ENCODE measurements at places on chromosomes 2 and 18.

DNA sequence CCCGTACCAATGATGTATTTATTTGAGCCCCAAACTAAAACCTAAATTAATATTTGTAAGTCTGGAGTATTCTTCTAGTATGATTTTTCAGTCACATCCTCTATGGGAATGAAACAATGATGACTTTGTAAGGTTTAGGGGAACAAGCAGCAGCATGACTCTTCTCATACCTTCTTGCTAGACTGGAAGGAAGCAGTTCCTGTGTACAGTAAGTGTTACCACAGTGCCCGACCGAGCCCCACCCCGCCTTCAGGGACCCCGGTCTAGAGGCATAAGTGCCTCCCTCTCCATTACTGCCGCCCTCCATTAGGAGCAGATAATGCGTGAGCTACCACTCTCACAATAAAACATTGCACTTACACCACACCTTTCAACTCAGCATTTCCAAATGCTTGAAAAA is 599.3 kb downstream of the ARHGAP15 start:
- DNase-seq: no peak

DNA sequence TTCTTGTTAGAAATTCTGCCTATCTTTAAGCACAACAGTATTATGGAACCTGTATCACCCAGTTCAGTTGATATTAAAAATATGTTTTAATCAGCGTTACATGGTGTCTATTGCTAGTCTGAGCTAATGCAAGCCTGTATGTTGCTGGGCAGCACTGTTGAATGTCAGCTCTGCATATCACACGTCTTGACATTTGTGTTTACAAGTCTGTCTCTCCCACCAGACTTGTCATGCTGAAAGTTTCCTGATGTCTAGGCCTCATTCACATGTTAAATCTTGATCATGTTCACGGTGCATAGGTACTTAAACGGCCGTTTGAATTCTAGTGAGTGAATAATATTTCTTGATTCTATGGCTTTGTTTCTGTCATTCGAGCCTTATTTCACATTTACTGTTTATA is 385.0 kb downstream of the SOCS6 start:
- no peak for DNase-seq

- no peak for DNase-seq
Measured at GRCh38 chr2:150860301-150860700, 372.8 kb upstream of the RND3 start.

DNA sequence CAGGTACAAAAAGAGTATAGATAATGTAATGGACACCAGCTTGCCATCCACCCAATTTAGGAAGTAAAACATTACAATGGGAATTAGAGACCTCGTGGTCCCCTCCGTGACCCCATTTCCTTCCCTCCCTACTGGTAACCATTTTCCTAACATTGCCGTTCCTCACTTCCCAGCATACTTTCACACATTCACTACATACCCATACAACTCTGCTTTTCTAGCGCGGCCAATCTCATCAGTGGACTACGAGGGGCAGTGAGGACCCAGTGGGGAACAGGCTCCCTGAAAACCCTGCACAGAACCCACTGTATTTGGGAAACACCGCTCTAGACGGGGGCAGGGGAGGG is 1.1 kb downstream of the ENOSF1 start:
- DNase-seq: no peak

GRCh38 chr2:157468931-157469708 is 25.2 kb upstream of the CYTIP start:
- DNase-seq: peak; percentile 71

- DNase-seq: no peak
Measured at GRCh38 chr2:142694282-142694681, 183.2 kb upstream of the KYNU start.

DNA sequence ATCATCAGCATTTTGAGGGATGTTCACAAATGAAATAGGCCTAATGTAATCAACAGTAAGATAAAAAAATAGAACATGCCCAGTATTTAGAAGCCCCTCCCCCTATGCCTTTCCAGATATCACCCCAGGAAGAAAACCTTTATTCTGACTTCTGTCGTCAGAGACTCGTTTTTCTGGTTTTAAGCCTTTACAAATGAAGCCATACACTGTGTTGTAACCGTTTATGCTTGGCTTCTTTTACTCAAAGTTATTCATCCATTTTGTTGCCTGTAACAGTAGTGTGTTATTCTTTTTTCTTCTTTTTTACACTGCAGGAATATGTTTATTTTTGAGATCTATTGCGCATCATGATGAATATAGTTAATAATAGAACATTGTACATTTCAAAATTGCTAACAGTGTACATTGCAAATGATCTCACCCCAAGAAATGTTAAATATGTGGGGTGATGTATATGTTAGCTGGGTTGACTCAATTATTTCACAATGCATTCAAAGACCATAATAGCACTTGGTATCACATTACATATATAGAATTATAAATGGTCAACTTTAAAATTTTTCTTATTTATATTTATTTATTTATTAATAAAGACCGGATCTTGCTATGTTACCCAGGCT is 28.1 kb upstream of the PNPT1 start:
- DNase-seq: no peak

- no peak for DNase-seq
Measured at GRCh38 chr2:118638453-118638852, 209.0 kb downstream of the EN1 start.

- no peak for DNase-seq
Measured at GRCh38 chr2:204871231-204871953, 326.1 kb downstream of the PARD3B start.

GRCh38 chr2:106339132-106339531 is 129.1 kb downstream of the RGPD3 start:
- no peak for DNase-seq

DNA sequence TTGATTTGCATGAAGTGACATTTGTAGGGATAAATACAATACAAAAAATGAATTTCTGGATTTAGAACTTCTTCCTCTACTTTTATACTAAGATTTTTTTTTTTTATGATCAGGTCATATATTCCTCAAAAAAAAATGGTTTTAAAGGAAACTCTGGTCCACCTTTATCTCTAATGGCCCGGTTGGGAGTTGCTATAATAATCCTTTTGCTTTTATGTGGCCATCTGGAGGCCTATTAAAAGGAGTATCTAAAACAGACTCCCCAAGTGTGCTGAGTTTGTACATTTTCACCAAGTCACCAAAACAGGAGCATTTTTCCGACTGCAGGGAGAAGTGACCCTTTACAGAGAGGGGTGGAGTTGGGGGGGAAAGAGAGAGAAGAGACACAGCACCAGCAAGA is 329.2 kb upstream of the FIGN start:
- no peak for DNase-seq

- DNase-seq: no peak
Measured at GRCh38 chr2:195864316-195864715, 204.3 kb downstream of the DNAH7 start.

DNA sequence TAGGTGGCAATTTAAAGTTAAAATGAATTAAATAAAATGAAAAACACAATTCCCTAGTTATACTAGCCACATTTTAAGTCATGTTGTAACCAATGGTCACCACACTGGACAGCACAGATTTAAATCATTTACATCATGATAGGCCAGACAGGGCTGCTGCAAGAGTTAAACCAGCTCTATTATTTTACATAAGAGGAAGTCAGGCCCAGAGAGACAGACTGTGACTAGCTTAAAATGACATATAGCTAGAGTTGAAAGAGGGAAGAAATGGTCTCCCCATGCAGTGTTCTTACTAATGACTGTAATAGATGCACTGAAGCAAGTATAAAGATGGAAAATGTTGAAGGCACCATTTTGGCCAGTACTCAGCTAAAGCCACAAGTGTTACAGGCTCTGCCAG is 69.6 kb downstream of the SLC66A3 start:
- no peak for DNase-seq

- DNase-seq: no peak
Measured at GRCh38 chr2:222827417-222827816, 33.4 kb upstream of the ACSL3 start.

DNA sequence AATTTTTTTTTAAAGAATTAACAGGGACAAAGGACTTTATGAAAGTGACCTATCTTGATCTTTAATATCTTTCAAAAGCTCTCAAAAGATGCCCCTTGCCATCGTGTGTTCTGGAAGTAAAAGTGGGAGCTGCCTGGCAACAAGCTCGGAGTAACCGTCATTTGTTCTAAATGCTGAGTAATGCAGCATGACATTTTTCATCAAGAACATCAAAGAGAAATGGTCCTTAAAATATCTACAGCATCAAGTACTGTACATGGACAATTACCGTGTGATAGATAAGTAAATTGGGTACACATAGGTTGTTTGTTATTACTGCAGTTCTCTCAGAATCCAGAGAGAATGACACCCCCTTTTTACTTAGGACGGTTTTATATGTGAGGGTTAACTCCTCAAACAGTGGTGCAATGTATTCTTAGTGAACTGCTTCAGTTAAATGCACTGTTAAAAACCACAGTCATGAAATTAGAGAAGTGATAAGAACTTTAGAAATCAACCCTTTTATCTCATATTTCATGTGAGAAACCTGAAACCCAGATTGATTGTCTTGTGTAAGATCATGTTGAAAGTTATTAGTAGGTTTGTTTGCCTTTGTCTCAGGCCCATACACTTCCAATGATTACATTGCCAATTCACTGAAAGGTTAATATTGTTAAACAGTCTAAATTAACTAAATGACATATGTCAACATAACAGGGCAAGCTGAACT is 90.6 kb upstream of the HNMT start:
- DNase-seq: no peak

DNA sequence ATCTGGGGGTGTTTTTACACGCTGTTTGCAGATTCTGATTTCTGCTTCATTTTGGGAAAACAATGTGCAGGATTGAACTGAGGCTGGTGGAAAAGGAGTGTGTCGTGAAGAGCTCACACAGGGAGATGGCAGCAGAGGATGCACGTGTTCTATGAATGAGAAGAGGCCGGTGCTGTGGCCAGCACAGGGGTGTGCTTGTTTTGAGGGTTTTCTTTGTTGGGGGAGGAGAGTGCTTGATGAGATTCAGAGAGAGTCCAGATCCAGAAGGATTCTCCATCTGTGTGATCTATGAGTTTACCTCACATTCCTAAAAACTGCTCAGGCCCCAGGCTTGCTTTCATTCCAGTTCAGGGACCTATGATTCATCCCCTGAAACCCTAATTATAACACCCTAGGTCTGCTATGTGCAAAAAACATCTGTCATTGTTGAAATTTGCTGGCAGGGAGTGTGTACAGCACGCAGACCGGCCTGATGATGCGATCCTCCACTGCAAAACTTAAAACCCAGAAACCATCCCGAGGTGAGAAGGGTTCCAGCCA is 12.1 kb downstream of the TGFA start:
- no peak for DNase-seq

GRCh38 chr2:13583609-13584008 is 866.9 kb downstream of the TRIB2 start:
- no peak for DNase-seq

DNA sequence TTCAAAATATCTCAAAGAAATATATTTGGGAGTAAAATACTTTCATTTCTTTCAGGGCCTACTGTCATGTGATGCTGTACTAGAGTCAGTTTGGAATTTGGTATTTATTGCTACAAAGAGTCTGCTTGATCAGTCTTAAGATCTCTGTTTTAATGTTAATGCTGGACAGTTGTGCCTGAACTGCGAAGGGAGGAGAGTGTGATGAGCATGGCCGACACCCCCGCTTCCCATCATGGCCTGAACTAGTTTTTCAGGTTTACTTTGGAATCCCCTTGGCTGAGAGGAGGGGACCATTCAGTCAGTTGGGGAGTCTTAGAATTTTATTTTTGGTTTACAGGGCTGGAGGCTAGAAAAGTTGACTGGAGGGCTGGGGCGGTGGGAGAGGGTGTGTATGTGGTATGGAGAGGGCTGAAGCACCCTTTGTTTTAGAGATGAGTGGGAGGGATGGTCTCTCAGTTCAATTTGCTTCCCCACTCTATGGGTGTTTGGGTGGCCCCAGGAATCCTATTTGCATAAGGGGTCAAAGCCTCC is 20.9 kb upstream of the TEX44 start:
- DNase-seq: no peak

DNA sequence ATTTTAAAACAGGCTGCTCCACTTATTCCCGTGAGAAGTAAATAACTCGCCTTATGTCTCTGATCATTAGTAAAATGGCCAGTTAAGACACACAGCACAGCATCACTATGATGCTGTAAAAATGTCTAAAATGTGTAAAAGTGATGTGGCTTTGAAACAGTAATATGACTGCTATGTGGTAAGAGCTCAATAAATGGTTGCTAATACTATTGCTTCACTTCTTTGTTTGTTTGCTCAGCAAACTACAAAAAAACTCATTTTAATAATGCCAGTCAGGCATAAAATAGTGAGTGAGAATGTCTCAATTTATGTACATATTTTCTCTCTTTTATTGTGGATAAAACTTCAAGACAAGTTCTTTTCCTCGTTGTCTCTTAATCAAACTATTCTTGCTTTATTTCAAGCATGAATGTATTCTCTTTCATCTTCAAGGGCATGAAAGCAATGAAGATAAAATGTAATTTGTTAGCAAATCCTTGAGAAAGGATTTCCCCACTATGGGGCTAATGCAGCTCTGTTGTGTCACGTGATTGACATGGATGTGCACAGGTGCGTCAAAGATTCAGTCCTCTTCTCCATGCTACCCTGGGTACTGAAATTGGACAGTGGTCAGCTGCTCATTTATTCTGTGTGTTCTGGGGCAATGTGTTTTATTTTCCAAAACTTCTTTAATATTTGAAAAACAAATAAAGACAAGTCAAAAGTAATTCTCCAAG is 387.2 kb downstream of the TRIB2 start:
- DNase-seq: no peak

DNA sequence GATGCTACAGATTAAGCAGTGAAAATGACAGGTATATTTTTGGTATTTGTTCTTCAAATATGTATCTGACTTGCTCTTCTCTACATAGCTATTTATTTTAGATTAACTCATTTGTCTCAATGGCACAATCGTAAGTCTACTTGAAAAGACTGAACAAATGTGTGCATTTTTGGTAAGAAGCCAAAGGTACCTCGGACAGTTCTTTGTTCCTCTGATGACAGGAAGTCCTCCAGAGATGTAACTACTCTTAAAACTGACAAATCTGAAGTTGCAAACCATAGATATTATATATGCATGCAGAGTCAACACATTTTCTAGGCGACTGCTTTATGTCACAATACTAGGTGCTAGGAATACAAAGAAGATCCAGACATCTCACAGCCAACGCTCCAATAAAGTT is 36.7 kb downstream of the NDUFAF7 start:
- DNase-seq: no peak
